ENCODE measurements at places on chromosomes 7 and 10.

GRCh38 chr10:112813866-112814591, 136.0 kb upstream of the TCF7L2 start:
- DNase-seq: peak; percentile 9

GRCh38 chr7:131249003-131249402, 78.7 kb upstream of the MKLN1 start:
- DNase-seq: no peak

DNA sequence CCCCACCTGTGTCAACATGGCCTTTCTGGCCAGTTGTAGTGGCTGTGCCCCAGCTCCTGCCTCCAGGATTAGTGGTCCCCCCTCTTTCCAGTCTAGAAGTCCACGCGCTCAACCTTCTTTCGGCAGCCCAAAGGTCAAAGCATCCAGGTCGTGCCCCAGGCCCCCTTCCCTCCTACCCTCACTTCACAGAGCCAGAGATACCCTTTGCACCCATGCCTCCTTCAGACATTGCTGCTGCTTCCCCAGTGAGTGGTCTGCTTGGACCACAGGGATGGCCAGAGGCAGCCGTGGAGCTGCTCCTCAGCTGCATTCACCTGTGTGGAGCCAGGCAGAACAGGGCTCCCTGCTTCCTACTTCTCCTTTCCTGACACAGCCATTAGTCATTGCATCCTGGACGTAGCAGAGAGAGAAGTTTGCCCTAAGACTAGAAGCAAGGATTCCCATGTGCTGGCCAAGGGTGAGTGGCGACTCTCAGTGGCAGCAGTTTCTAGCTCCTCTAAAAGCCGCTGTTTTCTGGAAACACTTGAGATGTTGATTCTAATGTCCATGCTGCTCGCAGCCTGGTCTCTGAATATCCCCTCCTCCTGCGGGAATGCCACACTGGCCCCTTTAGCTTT, 243.1 kb upstream of the SHH start:
- DNase-seq: no peak

GRCh38 chr10:77456414-77456813, 181.2 kb downstream of the KCNMA1 start:
- no peak for DNase-seq

DNA sequence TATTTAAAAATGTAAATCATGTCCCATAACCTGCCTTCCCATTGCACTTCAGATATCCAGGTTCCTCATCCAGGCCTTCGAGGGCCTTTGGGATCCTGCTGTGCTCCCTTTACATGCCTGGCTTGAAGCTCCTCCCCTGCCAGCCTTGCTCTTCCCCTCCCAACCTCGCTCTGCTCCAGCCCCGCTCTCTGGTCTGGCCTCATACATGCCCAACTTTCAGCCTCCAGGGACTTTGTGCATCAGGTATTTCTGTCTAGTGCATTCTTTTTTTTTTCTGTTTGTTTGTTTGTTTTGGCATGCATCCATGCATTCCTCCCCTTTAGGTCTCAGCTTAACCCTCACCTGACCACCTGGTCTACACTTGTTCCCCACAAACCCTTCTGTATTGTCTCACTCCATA, 160.3 kb downstream of the SNX10 start:
- DNase-seq: no peak

GRCh38 chr10:46545861-46546590, 10.4 kb downstream of the GPRIN2 start:
- peak; percentile 1 for DNase-seq

- DNase-seq: no peak
Measured at GRCh38 chr7:154777023-154777422, 225.9 kb downstream of the PAXIP1 start.

DNA sequence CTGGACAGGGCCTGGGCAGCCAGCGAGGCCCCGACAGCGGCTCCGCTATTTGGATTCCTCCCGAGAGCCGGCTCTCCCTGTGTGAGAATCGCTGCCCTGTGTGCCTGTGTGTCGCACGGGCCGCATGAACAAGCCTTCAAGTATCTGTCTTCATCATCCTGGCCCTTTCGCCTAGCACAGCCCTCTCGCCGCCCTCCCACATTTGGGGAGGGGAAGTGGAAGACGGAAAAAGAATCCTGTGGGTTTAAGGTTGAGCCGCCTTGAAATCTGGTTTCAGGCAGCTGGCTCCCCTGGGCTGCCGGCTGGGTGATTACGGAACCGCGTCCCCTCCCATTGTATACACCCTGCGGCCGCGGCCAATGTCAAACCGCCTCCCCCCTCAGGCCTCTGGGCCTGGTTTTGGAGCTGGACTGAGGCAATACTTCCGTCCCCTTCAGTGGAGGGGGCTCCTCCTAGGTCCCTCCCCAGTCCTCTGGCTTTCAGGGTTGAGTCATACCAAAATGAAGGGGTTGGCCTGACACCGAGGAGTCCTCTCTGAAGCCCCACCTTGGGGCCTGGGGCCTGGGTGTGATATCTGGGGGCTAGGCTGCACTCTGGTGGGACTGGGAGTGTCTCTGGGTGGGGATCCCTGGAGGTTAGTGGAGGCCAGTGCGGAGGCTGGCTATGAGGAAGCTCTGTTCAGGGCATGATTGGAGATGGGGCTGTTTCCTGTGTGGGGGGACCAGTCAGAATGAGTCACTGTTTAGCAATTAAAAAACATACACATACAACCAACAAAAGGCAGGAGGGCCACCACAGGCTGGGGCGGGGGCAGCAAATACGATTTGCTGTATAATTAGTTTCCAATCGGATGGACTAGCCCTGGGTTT, 1.7 kb downstream of the TRIM8 start:
- peak; percentile 92 for DNase-seq

DNA sequence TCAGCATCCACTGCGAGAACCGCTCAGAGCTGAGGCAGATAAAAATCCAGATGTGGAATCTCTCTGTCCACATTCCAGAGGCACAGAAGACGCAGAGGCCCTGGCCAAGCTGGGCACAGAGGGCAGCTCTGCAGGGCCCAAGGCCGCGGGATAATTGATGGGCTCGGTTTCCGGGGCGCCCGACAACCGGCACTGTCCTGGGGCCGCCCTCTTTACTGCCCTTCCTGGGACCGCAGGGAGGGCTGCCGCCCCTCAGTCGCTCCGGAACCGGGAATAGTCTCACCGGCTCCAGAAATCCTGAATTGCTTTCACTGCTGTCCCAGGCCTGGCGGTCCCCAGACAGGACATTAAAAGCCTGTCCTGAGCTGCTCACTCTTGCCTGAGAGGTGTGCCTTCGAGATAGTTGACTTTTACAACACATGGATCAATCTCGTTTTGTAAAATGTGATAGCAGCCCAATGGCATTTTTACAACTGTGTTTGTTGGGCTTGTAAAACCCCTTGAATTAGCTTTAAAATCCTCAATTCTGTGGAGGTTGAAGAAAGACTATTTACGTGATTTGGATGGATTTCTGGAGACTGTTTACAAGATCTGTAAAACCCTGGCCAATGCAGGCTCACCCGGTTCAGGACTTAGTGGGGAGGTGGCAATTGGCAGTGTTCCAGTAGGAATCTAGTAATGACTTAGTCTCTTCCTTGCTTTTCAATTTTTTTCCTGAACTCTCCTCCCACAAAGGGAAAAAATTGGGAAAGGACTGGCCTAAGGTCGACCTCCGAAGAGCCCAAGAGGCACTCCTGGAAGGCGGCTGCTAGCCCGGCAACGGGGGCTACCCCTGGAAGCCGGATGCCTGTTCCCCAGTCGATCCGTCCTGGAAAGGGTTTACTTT, 1.4 kb upstream of the HOXA6 start:
- DNase-seq: no peak

GRCh38 chr7:9231630-9232121, 798.3 kb downstream of the NXPH1 start:
- DNase-seq: no peak

DNA sequence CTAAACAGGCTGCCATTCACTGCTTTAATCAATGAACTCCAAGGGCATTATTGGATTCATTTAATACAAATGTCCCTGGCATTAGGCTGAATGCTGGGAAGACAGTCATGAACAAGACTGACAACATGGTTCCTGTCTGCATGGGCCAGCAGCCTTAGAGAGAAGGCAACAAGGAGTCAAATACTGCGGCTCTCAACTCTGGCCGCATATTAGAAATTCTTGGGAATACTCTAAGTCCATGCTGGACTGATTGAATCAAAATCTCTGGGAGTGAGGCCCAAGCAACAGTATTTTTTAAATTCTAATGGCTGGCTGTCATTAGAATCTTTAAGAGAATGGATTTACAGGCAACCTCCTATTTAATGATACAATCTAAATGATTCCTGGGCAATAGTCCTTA, 34.1 kb downstream of the FGFBP3 start:
- DNase-seq: no peak

DNA sequence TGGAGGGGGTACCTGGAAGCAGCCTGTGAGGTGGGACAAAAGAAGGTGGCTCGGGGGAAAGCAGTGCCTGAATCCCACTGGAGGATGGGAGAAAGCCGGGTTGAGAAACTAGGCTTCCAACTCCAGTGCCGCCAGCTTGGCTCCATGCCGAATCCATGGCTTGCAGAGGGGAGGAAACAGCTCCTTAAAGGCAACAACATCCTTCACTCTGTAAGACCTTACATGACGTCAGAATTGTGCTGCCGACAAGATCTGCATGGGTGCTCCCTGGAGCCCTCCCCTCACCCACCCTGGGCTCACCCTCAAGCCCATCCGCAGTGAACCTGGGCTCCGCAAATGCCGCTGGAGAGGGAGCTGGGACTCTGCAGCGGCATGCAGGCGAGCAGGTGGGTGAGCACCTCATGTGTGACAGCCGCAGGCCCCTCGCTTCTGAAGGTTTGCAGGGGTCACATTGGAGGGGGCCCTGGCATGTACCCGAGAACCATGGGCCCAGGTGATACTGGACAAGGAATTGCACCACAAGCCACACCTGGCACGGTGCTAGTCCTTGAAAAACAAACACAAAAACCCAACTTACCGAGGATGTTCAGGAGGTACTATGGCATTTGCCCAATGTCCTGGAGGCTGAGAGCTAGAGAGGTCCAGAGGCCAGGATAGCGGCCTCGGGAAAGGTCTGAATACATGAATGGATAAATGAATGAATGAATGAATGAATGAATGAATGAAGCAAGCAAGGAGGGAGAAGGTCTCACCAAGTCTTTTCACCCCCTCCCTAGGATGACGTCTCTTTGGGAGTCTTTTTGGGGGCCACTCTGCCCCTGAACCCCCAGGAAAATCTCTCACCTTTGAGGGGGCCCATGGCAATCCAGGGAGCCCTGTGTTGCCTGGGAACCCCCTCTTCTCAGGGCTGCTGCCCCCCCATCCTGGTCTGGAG, 238.6 kb upstream of the SHH start:
- no peak for DNase-seq

DNA sequence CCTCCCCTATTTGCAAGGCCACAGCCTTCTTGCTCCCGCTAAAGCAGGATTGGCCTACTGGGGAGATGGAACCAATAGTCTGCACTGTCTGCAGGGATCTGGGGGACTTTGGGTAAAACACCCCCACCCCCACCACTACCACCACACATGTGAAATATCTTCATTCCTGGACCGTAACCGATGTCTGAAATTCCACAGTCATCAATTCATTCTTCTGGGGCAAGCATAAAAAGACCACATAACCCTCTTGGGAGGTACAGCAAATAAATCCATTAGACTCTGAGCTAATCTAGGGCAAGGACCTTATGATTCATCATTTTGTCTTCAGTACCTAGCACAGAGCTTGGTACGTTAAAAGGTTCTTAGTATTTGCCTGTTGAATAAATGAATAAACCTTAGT, 307.8 kb downstream of the GPAM start:
- DNase-seq: no peak

DNA sequence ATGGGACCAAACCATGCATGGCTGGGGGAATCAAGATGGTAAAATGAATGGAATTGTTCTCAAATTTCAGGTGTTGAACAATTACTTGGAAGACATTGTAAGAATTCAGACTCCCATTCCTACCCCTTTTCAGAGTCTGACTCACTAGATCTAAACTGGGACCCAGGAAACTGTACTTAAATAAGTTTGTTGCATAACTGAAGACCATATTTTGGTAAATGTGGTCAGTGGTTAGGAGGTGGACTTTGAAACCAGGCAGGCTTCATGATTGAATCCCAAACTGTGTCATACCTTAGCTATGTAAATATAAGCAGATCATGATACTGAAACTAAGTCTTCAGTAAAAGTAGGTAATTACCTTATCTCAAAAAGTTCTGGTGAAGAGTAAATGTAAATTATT, 41.7 kb downstream of the ZWINT start:
- DNase-seq: no peak

DNA sequence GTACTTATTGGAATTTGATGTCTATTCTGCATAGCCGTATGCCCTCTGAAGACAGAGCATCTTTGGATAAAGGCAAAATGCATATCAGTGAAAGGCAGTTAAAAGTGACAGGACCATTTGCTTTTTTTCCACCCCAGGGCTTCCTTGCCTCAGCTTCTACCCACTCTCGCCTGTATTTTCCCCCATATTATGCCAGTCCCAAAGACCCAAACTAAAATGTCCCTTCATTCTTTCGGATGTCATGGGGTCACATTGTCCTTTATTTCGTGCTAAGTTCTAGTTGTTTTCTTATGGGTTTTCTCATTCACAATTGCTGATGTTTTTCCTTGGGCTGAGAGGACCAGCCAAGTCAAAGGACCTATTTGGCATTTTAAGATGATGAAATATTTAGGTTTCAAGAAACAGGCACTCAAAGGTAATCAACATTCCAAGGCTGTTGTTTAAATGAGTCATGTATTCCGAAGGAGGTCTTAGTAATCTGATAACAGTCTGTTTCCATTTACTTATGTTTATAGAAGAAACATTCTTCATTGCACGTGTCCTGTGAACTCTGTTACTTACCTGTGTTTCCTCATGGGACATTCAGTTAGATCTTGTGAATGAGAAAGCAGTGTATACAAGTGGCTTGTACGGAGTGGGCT, 74.1 kb downstream of the DNAH11 start:
- DNase-seq: no peak

DNA sequence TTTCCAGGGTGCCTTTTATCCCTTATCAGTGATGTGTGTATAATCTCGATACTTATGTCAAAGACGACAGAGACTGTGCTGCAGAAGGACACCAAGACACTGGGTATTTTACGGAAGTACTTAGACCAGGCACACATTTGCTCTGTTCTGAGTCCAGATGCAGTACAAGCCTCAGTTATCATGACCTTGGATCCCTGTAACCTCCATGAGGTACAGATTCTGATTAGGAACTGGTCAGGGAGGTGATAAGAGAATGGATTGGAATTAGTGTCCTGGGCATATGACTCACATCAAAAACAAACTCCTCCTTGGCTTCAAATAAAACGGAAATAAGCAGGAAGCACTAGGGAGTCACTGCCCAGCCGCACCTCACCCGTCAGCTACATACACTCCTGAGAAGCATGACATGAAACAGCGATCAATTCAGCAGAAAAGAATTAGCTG, 146.5 kb downstream of the SFMBT2 start:
- DNase-seq: no peak

- DNase-seq: no peak
Measured at GRCh38 chr10:101293007-101293723, 60.8 kb upstream of the BTRC start.

Measured in activated CD8-positive, alpha-beta T cell treated with anti-CD3 and anti-CD28 coated beads for 36 hours (primary cell).